Activated CD8-positive, alpha-beta memory T cell treated with anti-CD3 and anti-CD28 coated beads for 1 hour (primary cell): ENCODE measurements at places on chromosomes 4 and X.

GRCh38 chr4:103757631-103758030 is 37.8 kb upstream of the TACR3 start:
- DNase-seq, result no peak

GRCh38 chr4:172762895-172763294 is 405.7 kb upstream of the GALNT7 start:
- DNase-seq, result no peak

DNA sequence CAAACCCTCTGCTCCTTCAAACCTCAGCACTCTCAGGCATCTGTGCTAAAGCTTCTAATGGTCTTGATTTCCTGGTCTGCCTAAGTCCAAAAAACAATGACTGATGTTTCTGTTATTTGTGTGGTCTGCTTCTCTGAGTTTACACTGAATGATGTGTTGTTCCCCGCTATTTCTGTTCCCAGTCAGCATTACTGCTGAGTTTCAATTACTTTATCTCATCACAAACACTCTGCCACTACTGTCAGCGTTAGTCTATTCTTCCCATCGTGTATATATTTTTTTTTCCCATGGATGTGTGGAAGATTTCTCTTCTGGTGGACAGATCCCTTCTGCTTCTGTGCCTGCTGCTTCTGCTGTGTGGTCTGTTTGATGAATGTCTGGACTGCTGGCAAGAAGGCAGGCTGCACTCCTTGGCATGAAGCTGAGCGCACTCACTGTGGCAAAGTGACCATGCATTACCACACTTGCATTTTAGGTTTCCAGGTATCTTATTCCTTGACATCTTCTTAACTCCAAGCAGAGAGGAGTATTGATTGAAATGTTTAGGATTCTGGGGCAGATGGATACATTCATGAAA is 106.9 kb upstream of the PAQR3 start:
- DNase-seq, result no peak

DNA sequence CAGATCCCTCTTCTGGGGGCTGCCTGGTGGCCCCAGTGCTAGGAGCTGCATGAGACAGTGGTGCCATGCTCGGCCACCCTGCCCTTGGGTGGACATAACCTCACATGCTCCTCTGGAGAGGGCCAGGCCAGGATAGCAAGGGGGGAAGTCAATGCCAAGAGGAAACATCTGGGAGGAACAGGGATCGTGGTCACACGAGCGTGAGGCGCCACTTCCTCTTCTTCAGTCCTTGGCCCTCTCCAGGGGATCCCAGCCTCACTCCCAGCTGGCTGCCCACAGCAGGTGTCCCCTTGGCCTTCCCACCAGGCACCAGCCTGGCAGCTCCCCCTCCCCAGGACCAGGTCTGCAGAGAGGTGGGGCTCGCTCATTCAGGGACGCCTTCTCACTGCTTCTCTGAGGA is 28.6 kb downstream of the TBC1D14 start:
- DNase-seq, result no peak

DNA sequence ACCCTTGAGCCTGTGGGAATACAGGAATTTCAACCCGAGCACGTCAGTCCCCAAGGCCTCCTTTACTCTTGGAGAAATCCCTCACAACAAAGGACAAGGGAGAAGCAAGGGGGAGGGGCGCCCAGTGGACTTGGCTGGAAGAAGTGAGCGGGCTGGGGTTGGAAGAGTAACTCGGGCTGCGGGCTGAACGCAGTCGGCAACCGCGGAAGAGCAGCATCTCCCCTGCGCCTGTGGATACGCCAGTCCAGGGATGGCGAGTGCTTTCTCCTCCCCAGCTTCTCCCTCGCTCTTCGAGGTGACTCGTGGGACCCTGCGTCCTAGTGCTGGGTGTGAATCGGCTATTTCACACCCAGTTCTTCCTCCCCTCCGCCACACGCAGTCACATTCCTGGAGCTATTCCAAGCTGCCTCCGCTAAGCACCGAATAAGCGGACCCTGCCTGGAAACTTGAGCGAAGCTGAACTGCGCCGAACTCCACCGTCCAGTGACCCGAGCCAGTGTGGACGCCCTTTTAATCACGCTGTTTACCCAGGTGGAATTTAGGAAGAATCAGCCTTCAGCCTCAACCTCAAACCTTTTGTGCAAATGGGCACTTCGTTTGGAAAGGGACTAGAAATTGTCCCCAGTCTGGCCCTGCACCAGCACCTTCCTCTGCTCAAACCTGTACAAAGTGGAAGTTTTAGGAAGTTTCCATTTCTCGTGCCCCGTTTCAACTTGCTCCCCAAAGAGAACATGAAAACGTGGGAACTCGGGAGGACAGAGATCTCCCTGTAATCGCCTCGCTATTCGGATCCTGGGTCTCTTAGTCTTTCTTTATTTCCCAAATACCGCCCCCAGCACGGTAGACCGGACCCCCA is 64.3 kb upstream of the WDR17 start:
- no peak for DNase-seq

GRCh38 chrX:8971116-8971515 is 62.8 kb downstream of the FAM9B start:
- DNase-seq, result no peak

DNA sequence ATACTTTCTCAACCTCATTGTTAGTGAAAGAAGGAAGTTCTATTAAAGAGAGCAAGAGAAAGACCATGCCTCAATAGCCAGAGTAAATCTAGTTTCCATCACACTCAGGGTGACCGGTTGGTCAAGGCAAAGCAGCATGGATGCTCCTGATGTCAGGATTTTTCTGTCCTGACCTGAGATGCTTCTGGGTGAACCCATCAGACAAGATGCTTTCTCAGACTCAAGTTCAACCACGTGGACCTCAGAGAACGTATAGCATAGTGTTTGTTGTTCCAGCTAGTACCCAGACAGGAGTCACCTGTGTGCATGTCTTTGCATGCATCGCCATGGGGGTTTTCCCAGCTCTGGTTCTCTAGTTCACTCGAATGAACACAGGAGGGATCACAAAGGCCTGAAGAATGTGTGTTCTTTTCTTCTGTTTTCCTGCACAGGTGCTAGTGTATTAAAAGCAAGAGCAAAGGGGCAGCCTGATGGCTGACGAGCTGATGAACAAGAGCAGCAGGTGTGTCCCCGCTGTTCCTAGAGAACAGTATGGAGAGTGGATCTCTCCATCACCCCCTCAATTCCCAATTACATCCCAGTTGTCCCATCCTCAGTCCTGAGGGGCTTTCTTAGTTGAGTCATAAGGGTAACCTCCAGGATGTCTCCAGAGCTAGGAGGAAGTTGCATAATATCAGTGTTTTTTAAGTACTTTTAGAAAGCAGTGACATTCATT is 110.5 kb upstream of the ENPP6 start:
- DNase-seq, result no peak

DNA sequence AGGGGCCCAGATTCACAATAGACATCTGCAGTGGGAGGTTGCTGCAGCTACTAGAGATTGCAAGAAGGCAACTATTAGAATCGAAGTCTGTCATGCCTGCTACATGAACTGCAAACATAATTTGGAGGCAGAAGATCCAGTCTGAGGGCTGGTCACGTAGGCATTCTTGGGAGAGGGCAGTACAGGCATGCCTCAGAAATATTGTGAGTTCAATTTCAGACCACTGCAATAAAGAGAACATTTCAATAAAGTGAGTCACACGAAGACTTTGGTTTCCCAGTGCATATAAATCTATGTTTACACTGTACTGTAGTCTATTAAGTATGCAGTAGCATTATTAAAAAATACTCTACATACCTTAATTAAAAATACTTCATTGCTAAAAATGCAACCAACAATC is 585.8 kb upstream of the FAT1 start:
- no peak for DNase-seq

- no peak for DNase-seq
These were observed 17.3 kb upstream of the TMEM185A start for GRCh38 chrX:149648932-149649331.

- DNase-seq, result no peak
These were observed 52.4 kb downstream of the GAK start for GRCh38 chr4:879729-880077.

DNA sequence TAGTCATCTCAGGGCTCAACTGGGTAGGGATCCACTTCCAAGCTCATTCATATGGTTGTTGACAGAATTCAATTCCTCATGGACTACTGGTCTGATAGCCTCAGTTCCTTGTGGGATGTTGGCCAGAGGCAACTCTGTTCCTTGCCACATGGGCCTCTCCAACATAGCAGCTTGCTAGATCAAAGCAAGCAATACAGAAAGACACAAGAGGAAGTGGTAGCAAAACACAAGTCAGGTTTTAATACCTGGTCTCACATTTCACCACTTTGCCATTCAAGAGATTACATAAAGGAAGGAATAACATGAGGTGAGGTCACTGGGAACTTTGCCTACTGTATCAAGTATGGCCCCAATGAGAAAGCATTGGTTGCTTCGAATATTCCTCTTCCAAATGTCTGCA is 79.2 kb downstream of the PRSS12 start:
- DNase-seq, result no peak

GRCh38 chr4:148808416-148808815 is 366.2 kb upstream of the NR3C2 start:
- no peak for DNase-seq

- no peak for DNase-seq
These were observed 8.4 kb upstream of the TBL1X start for GRCh38 chrX:9456250-9457074.

DNA sequence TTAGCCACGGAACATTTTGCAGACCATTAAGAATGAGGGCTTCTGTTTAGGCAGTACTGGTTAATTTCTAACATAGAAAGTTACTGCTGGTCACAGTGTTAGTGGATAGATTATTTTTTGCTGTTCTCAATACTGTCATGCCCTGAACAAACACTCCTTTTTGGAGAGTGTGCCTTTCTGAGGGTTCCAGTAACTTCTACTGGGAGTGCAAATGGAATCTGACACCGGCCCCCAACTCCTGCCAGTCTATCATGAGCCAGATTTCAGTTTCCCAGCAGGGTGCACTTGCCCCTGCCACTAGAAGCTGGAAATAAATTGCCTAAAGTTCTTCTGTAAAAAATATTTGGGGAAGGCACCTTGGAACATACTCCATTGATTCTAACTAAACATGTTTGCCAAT is 224.4 kb upstream of the GPC4 start:
- no peak for DNase-seq

GRCh38 chrX:54807524-54808108 is at the start of gene MAGED2:
TSS of gene MAGED2 (plus strand) at chrX:54807745. CDS start at chrX:54809332, 1,587 bp downstream.
- no peak for DNase-seq

DNA sequence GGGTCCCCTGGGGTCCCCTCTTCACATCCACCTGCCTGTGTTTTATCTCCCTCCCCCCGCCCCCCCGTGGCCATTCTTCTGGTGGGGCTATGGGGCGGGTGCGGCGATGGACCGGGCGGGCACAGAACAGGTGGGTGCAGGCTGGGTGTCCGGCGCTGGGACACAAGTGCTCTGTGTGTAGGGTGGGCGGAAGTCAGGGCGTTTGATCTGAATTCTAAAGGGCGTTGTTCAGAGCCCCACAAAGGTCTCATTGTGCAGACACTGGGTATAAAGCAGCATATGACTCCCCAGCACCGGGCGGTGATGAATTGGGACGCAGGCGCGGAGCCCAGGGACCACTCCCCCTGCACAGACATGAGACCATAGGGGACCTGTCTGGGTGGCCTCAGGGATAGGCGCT is at the start of gene GJB1:
TSS of gene GJB1 (plus strand) at position 296 of the 400 bp plus-strand sequence. CDS start 484 bp downstream, outside the sequence.
- no peak for DNase-seq

- no peak for DNase-seq
These were observed 1.1 kb downstream of the CXCL1 start for GRCh38 chr4:73870260-73870659.

DNA sequence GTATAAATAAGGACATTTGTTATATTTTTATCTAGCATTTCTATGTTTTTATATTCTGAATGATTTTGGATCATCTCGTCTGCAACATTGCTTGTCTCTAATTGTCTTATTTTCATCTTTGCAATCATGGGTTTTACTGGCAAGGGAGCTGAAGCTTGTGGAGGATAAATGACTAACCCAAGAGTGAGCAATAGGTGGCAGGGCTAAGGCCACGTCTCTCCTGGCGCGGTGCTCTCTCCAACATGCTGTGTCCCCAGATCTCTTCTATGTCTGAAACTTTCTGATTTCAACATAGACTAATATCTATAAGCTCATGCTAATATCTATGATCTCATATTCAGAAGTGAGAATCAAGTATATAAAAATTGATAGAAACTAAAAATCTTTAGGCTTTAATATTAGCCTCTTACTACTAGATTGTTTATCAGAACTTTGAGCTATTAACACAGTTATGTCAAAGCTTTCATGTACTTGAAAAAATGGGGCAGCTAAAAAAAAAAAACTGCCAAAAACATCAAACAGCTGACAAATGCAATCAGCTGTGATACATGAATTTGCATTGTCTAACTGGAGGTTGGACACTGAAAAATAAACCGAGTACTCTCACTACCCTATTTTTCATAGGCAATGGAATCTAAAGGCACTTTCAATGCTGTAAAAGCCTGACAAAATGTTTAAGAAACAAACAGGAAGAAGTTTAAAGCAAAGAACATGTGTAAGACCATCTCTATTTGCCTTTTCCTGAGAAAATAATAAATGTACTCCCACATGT is 169.2 kb downstream of the TMA16 start:
- no peak for DNase-seq

GRCh38 chr4:187364401-187364800 is 631.2 kb upstream of the ZFP42 start:
- no peak for DNase-seq

- DNase-seq, result no peak
These were observed 756.3 kb downstream of the CCSER1 start for GRCh38 chr4:90883519-90883918.

DNA sequence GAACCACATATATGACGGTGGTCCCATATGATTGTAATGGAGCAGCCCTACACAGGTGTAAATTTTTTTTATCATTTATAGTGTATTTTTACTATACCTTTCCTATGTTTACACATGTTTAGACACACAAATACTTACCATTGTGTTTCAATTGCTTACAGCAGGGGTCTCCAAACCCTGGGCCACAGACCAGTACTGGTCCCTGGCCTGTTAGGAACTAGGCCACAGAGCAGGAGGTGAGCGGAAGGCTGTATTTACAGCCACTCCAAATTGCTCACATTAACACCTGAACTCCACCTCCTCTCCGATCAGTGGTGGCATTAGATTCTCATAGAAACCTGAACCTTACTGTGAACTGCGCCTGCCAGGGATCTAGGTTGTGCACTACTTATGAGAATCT is 201.8 kb upstream of the NDST4 start:
- DNase-seq, result no peak

DNA sequence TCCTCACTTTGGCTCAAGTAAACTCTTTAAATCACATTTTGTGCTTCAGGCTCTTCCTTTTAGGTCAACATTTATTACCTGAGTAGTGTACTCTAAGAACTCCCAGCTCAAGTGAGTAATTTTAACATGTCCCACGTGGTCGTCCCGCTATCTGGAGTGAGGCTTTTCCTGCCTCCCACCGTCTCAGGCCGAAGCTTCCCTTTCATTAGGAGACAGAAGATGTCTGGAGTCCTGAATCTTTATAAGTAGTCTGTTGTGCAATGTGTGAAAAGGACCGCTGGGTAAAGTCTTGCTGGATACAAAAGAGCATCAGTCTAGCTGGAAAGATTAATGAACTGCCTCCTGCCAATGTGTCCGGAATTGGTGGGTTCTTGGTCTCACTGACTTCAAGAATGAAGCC is 117.7 kb upstream of the NEIL3 start:
- DNase-seq, result no peak
